GDM1 (cell line): ENCODE measurements at places on chromosomes 13 and 19.
A peak's percentile ranks its signal among the peaks of the same experiment; 100 is the strongest.

- no peak for DNase-seq
Observed at GRCh38 chr13:22736084-22736767, 444.6 kb upstream of the SGCG start.

- DNase-seq: no peak
Observed at GRCh38 chr13:38850868-38851626, 139.6 kb downstream of the STOML3 start.

- DNase-seq: no peak
Observed at GRCh38 chr13:50923272-50923671, 13.7 kb downstream of the RNASEH2B start.

- DNase-seq: no peak
Observed at GRCh38 chr19:718251-718951, 9.7 kb downstream of the PALM start.

GRCh38 chr13:62595976-62596375, 1180.3 kb upstream of the PCDH20 start:
- no peak for DNase-seq

DNA sequence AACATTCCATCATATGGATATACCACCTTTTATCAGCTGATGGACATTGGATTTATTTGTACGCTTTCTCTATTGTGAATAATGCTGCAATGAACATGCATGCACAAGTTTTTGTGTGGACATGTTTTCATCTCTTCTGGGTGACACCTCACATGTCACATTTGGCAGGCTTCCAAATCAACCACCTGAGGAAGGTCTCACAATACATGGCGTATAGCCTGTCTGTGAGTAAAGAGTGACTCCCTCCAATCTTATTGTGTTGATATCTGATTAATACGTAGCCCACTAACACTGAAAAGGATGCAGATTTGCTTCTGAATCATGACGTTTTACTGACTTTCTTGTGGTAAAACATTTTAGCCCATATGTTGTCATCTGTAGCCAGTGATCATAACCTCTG, 61.1 kb downstream of the SLC15A1 start:
- no peak for DNase-seq

GRCh38 chr13:95234242-95234641, 67.0 kb downstream of the ABCC4 start:
- DNase-seq: no peak

DNA sequence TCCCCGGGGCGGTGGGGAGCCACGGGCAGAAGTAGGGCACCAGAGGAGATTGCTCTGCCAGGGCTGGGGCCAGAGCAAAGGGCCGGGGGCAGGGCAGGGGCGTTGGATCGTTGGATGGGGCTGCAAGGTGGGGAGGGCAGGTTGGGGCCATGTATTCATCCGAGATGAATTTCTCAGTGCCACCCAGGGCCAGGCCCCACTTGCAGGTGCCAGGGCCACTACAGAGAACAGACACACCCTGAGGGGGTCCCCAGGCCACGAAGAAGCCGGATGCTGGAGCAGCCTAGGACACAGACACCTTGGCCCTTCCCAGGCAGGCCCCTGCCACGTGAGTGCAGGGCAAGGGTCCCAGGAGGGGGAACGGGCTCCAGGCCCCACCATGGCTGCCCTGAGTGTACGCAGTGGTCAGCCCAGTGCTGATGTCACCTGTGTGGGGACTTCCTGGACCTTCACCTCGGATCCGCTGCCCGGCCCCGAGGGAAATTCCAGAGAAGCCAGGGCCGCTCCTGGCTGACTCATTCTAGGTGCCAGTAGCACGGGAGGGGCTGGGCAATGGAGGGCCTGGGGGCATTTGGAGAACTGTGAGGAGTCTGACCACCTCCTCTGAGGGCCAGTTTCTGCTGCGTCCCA, 9.6 kb upstream of the SBNO2 start:
- no peak for DNase-seq

- no peak for DNase-seq
Observed at GRCh38 chr13:25867038-25867437, 184.8 kb downstream of the SHISA2 start.

GRCh38 chr19:38458991-38459390, 25.5 kb downstream of the RYR1 start:
- no peak for DNase-seq

GRCh38 chr19:53045536-53045935, 996 bp downstream of the ERVV-2 start:
- DNase-seq: no peak

- DNase-seq: no peak
Observed at GRCh38 chr19:5526691-5527090, 41.1 kb downstream of the TINCR start.

- peak; percentile 70 for DNase-seq
Observed at GRCh38 chr19:45442778-45443461, 19.2 kb upstream of the ERCC1 start.

GRCh38 chr13:25966086-25966485, 85.7 kb downstream of the SHISA2 start:
- no peak for DNase-seq

DNA sequence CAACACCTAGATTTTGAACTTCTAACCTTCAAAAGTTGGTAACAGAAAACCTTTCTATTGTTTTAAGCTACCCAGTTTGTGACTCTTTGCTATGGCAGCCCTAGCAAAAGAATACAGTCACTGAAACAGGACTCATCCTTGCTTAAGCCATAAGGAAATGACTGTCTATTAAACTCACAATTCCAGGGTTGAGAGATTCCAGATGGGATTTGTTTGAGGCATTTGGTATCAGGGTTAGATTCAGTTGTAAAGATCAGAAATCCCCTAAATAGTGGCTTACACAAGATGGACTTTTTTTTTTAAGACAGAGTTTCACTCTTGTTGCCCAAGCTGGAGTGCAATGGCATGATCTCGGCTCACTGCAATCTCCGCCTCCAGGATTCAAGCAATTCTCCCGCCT, 41.1 kb upstream of the RGCC start:
- no peak for DNase-seq

GRCh38 chr13:60753641-60754040, 356.6 kb downstream of the TDRD3 start:
- no peak for DNase-seq

- no peak for DNase-seq
Observed at GRCh38 chr13:25253702-25254101, 33.6 kb downstream of the MTMR6 start.

- DNase-seq: no peak
Observed at GRCh38 chr19:49949742-49950589, 11.0 kb downstream of the SIGLEC11 start.

DNA sequence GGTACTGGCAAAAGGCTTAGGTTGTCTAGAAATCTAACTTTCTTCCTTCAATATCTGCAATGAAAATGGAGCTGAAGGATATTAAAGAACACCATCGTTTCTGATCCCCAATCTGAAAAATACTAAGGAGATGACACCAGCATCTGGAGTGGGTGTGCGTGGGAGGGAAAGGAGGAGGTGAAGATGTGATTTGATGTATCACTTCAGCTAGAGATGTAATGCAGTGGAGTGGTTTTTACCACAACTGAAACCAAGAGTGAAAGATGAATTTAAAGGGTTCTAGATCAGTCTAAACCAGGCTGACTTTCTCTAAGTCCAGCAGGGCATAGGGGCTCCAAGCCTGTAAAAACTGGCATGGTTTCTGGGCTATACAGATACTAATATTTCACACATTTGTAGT, 148.4 kb downstream of the AKAP11 start:
- no peak for DNase-seq

- DNase-seq: no peak
Observed at GRCh38 chr13:77980592-77980991, 62.0 kb upstream of the EDNRB start.

DNA sequence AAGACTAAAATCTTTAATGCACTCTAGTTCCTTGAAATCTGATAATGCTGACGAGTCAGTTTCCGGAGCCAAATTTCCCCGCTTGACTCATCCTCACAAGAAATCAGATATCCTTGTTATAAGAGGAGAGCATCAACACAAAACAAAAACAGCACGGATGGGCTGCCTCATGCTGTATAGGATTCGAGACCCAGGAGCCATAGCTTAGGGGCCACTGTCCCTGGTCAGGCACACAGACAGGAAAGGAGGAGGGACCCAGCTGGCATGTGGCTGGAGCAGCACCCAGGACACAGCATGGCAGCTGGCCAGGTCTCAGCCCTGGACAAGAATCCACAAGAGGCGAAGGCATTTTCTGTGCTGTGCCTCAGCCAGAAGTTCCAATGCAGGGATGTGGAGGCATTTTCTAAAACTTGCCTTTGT, 110.2 kb upstream of the SPATA13 start:
- DNase-seq: no peak

DNA sequence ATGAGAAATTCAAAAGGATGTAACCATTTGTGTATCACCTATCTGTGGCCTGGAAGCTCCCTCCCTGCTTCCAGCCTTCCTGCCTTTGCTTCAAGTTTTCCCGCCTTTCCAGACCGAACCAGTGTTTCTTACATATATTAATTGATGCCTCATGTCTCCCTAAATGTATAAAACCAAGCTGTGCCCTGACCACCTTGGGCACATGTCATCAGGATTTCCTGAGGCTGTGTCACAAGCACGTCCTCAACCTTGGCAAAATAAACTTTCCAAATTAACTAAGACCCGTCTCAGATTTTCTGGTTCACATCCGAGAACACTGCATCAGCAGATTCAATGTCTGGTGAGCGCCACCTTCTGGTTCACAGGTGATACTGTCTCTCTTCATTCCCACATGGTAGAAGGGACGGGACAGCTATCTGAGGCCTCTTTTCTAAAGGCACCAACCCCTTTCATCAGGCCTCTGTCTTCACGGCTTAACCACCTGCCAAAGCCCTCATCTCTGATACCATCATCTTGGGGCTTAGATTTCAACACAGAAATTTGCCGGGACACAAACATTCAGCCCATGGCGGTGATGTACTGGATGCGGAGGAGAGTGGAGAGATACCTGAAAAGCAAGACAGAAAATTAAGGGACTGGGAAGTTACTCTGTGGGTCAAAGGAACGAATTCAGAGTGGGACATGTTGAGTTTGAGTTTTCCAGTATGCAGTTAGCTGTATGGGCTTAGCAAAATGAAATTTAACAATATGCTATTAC, 58.7 kb upstream of the PABPC3 start:
- peak; percentile 32 for DNase-seq

DNA sequence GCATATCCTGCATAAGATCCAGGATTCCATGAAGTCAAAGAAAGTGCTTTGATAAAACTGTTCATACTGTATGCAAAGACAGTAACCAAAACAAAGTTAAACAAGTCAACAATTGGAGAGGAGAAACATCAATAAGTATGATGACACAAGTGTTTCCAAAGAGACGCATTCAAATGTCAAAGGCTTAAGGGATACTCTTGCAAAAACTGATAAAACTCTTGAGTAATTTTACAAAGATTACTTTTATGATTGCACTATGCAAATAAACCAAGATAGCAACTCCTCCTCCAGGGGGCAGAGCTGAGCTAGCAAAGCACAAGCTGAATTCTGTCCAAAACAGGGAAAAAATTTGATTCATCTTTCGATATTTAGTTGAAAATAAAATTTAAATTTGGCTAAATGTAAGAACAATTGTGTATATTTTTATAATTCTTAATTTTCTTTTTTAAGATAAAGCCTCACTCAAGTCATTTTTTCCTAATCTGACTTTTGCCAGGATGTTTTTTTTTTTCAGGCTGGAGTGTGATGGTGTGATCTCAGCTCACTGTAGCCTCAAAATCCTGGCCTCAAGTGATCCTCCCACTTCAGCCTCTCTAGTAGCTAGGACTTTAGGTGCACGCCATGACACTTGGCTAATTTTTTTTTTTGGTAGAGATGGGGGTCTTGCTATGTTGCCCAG, 84.0 kb downstream of the MZT1 start:
- DNase-seq: peak; percentile 13

DNA sequence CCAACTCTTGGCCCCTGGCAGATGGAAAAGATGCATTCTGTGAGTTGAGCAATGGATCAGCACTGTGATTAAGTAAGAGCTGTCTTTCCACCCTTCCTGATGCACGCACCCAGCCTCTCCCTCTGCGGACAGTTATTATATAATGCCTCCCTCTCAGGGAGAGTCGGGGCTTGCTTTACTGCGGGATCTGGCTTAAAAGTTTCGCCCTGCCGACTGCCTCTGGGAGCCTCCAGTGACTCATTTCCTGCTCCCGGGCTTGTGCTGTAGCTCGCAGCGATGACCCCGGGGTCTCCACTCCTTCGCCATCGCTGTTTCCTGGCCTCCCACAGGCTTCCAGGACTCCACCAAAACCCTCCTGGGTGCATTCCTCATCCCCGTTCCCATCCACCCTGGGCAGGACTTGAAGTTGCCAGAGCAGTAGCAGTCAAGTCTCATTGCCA, 107.4 kb upstream of the SLC7A1 start:
- DNase-seq: no peak

GRCh38 chr13:21133077-21133476, 43.3 kb downstream of the SKA3 start:
- DNase-seq: no peak

- peak; percentile 72 for DNase-seq
Observed at GRCh38 chr19:4633140-4633967, 6.0 kb upstream of the TNFAIP8L1 start.

DNA sequence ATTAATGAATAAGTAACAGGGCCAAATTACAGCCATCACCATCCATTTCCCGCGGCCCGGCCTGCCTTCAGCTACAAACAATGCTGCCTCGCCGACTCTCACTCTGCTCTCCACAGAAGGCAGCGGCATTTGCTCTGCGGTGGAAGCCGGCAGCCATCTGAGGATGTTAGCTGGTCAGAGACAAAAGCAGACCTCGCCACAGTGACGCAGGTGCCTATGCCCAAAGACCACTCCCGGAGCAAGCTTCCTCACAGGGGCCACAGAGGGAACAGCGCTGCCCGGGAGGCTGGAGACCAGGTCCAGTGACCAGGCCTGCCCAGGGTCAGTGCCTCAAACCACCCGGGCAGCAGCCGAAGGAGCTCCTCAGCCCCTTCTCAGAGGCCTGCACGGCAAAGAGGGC, 16.4 kb downstream of the PEPD start:
- no peak for DNase-seq

DNA sequence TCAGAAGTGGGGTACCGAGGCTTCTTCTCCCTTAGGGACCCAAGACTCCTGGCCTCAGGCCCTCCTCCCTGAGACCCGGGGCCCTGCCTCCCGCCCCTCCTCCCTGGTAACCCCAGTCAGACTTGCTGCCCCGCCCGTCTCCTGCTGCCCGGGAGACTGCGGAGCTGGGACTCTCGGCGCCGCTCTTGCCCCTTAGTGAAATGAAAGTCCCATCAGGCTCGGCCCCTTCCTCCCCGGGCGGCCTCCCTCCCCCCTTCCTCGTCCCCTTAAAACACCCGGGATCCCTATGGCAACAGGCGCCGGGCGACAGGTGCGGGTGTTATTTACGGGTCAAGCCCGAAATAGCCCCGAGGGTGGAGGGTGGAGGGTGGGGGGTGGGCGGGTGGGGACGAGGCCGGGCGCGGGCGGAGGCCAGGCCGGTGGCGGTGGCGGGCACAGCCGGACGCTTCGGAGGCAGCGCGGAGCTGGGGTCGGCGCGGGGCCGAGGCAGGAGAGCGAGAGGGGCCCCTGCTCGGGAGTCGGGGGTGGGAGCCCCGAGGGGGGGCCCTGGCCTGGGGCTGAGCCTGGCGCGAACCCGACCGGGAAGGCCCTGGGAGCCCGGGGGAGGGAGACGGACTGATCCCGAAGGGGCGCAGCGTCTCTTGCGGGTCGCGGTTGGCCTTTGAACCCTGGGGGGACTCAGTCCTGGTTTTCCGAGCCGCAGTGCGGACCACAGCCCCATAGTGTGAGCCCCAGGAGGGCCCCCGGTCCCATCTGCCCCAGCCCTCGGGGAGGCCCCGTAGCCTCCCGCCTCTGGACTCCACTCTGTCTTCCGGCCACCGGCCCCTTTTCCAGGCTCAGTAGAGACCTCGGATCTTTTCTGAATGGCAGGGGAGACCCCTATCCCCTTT, at the start of gene CACNG6:
CACNG6 (plus strand) TSS at position 414 of the 890 bp plus-strand sequence. CDS start 1,241 bp downstream, outside the sequence.
- no peak for DNase-seq
